ENCODE measurements at places on chromosomes 5 and 9.

DNA sequence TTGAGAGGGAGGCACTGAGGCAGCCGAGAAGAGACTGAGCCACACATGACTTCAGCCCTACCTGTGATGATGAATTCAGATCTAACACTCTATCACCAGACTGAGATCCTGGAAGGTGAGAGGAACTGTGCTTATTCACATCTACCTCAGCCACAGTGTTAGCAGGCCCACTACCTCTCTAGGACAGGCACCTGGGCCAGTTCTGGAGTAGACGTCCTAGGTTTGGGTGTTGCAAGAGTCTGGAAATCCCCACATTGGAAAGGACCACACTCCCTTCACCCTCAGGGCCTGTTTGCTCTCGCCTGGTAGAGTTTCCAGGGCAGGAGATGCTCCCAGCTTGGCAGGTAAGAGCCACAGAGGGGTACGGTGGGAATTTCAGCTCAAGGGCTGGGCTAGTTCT is 113.8 kb upstream of the CCL21 start:
- DNase-seq: no peak

DNA sequence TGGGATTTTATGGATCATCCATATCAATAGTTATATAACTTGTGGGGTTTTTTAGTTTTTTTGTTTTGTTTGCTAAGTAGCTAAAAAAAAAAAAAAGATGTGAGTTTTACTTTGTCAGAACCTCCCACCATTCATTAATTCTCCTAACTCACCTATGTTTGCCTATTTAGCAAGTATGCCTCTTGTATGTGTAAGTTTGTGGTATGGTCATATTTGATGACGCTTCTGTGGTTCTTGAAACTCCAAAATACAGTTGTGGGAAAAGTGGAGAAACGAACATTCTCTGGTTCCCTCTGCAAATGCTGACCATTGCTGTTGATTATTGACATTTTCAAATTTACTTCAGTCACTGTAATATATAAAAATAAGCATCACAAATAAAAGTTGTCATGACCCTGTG is 75.7 kb downstream of the PBX3 start:
- DNase-seq: no peak

DNA sequence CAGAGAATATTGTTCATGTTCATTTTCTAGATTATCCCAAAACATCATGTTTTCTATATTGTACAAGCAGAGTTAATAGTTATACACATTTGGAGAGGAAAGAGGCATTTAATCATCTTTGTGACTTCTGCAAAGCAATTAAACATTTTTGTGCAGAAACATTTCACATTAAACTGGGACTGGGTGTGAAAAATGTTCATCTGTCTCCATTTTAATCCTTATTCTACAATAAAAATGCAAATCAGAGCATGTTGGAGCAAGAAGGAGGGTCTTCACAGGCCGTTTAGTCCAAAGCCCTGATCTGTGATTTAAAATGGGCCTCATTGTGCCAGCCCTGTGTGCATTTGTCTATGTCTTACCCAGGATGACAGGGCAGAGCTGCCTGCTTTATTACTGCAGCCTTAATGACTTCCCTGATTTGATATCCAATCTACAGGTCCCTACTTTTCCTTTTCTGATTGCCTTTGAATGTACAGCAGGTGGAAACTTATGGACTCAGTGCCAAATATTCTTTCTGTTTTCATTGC is 183.5 kb downstream of the CAVIN4 start:
- no peak for DNase-seq

DNA sequence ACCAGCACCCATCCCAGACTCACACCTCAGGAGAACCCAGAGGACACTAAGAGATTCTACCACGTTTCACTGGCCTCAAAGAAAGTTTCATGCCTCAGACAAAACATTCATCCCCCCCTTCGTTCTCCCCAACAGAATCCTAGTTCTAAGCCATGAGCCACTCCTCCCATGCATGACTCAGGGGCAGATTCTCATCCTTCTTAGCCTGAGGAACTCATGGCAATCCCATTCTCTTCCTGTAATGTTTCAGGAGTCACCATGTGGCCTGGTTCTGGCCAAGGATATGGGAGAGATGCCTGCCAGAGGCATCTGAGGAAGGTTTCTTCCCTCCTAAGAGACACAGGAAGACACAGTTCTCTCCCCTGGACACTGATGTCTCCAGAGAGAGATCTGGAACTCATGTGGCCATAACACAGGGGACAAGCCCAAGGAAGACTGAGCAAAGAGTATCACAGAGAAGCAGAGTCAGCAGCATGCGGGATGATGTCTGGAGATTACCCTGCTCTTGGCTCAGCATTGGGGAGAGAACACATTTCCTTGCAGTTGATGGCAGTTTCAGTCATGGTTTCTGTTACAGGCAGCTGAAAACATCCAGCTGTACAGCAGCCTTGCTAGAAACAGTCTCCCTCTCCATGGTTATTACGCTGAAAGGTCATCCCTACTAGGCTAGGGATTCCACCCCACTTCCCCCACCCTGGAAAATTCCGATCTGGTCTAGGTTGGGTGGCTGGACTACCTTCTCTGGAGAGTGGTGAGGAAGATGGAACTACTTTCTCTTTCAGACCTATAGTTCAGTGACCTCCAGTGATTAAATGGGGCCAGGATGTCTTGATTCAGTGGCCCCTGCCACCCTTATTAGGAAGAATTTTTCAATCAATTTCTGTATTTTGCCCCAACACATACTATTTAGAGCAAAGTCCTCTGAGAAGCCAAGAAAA is 115.4 kb downstream of the ZNF608 start:
- DNase-seq: peak; percentile 80

- DNase-seq: no peak
Measured at GRCh38 chr5:14742498-14742897, 78.0 kb downstream of the OTULIN start.

- no peak for DNase-seq
Measured at GRCh38 chr5:14321936-14322335, 178.8 kb downstream of the TRIO start.

GRCh38 chr9:38274800-38275199 is 117.7 kb upstream of the ALDH1B1 start:
- no peak for DNase-seq

GRCh38 chr5:5037674-5038073 is 102.5 kb upstream of the ADAMTS16 start:
- peak; percentile 41 for DNase-seq

DNA sequence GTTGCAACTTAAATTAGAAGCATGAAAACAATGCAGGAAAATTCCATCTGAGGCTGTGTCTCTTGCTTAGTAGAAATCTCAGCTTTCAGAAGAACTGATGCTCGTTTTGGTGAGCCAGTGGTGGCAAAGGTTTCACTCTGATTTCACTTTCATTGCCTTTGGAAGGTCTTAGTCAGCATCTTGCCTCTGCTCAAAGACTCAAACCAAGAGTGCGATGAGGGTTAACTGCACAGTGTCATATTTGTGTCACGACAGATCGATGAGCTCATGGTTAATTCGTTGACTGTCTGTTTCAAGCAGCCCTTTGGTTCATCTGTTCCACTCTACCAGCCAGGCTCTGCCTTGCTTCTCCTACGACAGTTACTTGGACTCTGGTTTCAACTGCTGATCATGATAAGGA is 331.3 kb upstream of the KIF2A start:
- DNase-seq: peak; percentile 64

Measured in GM12865 (cell line).